ENCODE measurements at places on chromosomes 1 and 21.
A peak's percentile ranks its signal among the peaks of the same experiment; 100 is the strongest.

GRCh38 chr1:244422174-244422573 lies 29.5 kb downstream of the ADSS2 start:
- peaks cover 8% of the 10 kb centered on the region for H3K4me1 ChIP-seq
- peaks cover 92% of the 10 kb centered on the region for H3K36me3 ChIP-seq
- H3K4me3 ChIP-seq, result no peak overlapping the region
- no peak for DNase-seq
- no peak overlapping the region for H3K27ac ChIP-seq

- H3K4me3 ChIP-seq, result no peak overlapping the region
- no peak overlapping the region for H3K27ac ChIP-seq
- H3K36me3 ChIP-seq, result no peaks in the 10 kb centered on the region
Measured at GRCh38 chr1:81525085-81525484, 275.6 kb upstream of the ADGRL2 start.

DNA sequence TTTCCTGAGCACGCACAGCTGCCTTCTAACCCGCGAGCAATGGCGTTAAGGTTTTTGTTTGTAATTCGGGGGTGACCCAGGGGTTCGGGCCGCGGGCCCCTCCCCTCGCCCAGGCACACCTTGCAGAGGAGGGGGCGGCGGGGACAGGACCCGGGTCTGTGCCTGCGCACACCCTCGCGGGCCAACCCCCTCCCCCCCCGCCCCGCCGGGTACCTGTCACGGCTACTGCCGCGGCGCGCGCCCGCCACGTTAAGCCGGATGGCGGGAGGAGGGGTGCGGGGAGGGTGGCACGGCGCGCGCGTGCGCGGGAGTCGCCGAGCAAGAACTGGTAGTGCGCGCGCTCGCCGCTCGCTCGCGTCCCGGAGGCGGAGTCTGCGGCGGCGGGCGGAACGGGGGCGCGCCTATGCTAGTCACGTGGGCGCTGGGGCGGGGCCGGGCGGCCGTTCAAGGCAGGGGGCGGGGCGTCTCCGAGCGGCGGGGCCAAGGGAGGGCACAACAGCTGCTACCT lies at the start of gene TPTE:
TPTE (plus strand) TSS at position 493 of the 508 bp plus-strand sequence. CDS start 17,141 bp downstream, outside the sequence.
- DNase-seq, result no peak
- peaks cover 6% of the 10 kb centered on the region for H3K36me3 ChIP-seq
- no peak within 1 kb of the TSS for H3K4me3 ChIP-seq

DNA sequence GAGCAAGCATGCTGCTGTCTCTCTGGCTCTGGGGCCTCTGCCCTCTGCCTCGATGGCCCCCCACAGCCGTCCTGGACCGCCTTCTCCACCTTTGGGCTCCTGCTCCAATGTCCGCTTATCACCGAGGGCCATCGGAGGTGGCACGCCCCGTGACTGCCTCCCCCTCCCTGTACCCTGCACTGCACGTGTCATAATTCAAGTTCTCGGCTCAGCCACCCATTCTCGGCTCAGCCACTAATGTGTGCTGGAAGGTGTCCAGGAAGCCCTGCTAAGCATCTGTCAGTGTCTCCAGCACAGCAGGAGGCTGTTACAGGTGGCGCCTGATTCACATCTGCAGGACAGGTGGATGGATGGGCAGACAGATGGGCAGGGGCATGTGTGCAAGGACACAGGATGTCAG lies 45.5 kb downstream of the TP73 start:
- DNase-seq, result no peak
- no peak overlapping the region for H3K27ac ChIP-seq
- H3K4me1 ChIP-seq, result peaks cover 5% of the 10 kb centered on the region
- no peaks in the 10 kb centered on the region for H3K36me3 ChIP-seq

DNA sequence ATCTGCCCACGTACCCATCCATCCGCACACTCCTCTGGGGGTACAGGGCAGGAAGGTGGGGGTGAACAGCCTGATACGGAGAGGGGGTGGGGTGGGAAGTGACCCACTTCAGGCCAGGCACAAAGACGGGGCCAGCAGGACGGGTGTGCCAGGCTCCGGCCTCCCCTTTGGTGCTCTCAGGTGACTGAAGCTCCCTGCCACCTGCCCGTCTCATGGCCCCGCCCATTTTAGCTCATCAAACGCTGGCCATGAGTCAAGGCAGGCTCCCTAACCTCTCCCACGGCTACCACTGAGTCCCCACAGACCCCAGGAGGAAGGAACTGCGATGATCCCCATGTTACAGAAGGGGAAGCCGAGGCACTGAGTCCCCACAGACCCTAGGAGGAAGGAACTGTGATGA lies 109.6 kb downstream of the CRYAA start:
- peaks cover 5% of the 10 kb centered on the region for H3K4me1 ChIP-seq
- no peaks in the 10 kb centered on the region for H3K36me3 ChIP-seq
- H3K4me3 ChIP-seq, result no peak overlapping the region
- H3K27me3 ChIP-seq, result peaks cover 17% of the 10 kb centered on the region
- no peak for DNase-seq

DNA sequence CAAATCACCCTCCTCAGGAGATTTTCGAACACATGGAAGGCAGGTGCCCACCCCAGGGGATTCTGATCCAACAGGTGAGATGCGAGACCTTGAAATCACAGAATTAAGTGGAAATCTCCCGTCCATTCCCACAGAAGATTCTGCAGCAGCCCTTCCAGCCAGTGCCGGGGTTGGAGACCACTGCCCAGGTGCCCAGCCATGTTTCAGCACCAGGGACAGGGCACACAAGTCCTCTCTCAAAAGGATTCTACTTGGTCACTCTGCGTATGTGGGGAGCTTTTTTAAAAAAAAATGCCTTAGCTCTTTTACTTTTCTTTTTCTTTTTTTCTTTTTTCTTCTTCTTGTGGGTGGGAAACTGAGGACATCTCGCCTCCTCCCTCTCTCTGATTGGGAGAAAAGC lies 80.7 kb downstream of the VWA5B1 start:
- H3K27me3 ChIP-seq, result peaks cover 65% of the 10 kb centered on the region
- no peaks in the 10 kb centered on the region for H3K36me3 ChIP-seq
- H3K27ac ChIP-seq, result no peak overlapping the region
- H3K4me3 ChIP-seq, result no peak overlapping the region
- peak; percentile 6 for DNase-seq
- H3K4me1 ChIP-seq, result peaks cover 14% of the 10 kb centered on the region

DNA sequence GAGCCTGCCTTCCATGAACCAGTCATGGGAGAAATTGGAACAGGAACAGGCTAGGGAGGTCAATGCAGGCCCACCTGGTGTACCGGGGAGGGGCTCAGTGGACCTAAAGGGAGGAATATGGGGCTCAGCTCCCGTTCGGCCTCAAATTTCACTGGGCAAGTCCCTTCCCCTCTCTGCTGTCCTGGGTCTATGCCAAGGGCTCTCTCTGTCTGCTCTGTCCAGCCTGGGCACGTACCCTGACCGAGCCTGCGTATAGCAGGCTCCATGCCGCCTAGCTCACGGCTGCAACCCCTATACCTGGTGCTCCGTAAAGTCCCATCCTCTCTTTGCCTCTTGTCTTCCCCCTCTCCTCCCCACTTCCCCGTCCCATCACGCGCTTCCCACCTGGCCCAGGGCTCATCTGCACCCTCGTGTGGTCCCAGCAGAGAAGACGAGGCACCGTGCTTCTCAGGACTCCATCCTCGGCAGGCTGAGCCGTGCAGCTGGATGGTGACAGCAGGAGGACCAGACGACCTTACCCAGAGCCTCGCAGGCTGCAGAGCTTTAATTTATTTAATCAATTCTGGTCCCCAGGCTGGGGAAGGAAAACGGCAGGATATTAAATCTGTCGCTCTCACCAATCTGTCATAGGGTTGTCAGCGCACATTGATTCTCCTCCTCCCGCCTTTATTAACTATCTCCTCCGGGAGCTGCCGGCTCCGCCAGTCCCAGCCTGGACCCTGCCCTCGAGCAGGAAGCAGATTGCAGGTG lies 25.0 kb upstream of the DISP3 start:
- H3K27me3 ChIP-seq, result no peaks in the 10 kb centered on the region
- no peak overlapping the region for H3K27ac ChIP-seq
- no peak overlapping the region for H3K4me3 ChIP-seq

- peaks cover 4% of the 10 kb centered on the region for H3K27me3 ChIP-seq
- no peak overlapping the region for H3K4me3 ChIP-seq
- H3K4me1 ChIP-seq, result no peaks in the 10 kb centered on the region
- no peak for DNase-seq
- H3K36me3 ChIP-seq, result no peaks in the 10 kb centered on the region
- H3K27ac ChIP-seq, result no peak overlapping the region
Measured at GRCh38 chr1:75677443-75677842, 47.1 kb upstream of the ACADM start.

- H3K36me3 ChIP-seq, result no peaks in the 10 kb centered on the region
- no peak overlapping the region for H3K4me3 ChIP-seq
- peaks cover 15% of the 10 kb centered on the region for H3K4me1 ChIP-seq
- DNase-seq, result no peak
Measured at GRCh38 chr1:232622378-232622777, 7.6 kb downstream of the SIPA1L2 start.

DNA sequence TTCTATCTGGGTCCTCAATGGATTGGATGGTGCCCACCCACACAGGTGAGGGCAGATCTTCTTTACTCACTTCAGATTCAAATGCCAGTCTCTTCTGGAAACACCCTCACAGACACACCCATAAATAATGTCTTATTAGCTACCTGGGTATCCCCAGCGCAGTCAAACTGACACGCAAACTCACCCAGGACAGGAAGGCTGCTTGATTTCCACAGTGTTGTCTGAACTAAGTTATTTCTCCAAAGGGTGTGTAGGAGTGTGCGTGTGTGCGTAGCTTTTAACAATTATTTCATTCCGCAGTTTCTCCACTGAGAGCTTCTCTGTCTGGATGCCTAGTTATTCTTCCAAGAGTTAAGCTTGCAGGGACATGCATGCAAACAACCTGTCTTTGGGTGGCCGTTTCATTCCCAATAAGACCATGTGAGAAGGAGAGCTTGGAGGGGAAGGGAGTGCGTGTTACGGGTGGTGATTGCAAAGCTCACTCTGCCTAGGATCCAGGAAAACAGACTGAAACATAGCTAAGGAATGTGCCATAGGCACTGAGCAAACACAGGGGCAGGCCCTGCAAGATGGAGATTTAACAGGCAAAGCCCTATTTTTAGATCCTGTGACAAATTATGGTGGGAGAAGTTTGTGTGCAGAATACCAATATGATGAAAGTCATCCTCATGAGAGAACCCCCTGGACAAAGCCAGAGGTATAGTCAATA lies 269.7 kb downstream of the DYRK1A start:
- no peak overlapping the region for H3K27ac ChIP-seq
- H3K27me3 ChIP-seq, result peaks cover 39% of the 10 kb centered on the region
- no peak for DNase-seq
- H3K4me3 ChIP-seq, result no peak overlapping the region
- no peaks in the 10 kb centered on the region for H3K4me1 ChIP-seq
- H3K36me3 ChIP-seq, result no peaks in the 10 kb centered on the region

GRCh38 chr1:37149296-37149695 lies 115.0 kb upstream of the GRIK3 start:
- no peaks in the 10 kb centered on the region for H3K36me3 ChIP-seq
- no peak overlapping the region for H3K4me3 ChIP-seq
- no peaks in the 10 kb centered on the region for H3K4me1 ChIP-seq

GRCh38 chr1:84653130-84653677 lies 37.1 kb downstream of the SSX2IP start:
- no peak for DNase-seq
- H3K27me3 ChIP-seq, result no peaks in the 10 kb centered on the region
- H3K4me3 ChIP-seq, result no peak overlapping the region
- peaks cover 65% of the 10 kb centered on the region for H3K36me3 ChIP-seq

GRCh38 chr1:48200166-48200900 lies 22.2 kb upstream of the SLC5A9 start:
- no peak overlapping the region for H3K27ac ChIP-seq
- no peak for DNase-seq
- peaks cover 12% of the 10 kb centered on the region for H3K27me3 ChIP-seq
- H3K4me3 ChIP-seq, result no peak overlapping the region

DNA sequence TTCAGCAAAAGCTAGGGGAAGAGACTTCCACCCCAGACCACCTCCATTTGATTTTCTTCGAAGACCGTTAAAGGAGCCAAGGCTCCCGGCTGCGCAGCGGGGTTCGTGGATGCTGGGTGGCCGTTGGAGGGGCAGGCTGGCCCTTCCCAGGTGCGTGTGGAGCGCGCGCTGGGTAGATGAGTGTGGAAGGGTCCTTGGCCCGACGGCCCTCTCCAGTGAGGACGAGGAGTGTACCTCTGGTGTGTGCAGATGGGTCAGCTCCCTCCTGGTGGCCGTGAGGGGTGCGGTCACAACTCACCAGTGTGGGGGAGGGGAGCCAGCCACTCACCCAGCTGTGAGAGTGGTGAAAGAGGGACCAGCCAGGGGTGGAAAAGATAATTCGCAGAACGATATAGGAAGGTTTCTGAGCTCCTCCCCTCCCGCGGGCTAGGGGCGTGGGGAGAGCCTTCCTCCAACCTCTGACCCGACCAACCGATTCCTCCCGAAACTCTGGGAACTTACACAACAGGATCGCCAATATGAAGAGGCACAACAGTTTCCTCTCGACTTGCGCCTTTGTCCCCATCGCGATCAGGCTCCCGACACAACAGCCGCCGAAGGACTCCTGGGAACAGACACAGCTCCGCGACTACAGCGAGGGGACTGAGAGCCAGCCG lies at the start of gene F11R:
F11R (minus strand) TSS at position 644 of the 656 bp plus-strand sequence; CDS start at position 565, 79 bp downstream.
- H3K4me1 ChIP-seq, result peaks cover 46% of the 10 kb centered on the region
- peak within 1 kb of the TSS; percentile 86 for H3K4me3 ChIP-seq
- no peaks in the 10 kb centered on the region for H3K27me3 ChIP-seq

DNA sequence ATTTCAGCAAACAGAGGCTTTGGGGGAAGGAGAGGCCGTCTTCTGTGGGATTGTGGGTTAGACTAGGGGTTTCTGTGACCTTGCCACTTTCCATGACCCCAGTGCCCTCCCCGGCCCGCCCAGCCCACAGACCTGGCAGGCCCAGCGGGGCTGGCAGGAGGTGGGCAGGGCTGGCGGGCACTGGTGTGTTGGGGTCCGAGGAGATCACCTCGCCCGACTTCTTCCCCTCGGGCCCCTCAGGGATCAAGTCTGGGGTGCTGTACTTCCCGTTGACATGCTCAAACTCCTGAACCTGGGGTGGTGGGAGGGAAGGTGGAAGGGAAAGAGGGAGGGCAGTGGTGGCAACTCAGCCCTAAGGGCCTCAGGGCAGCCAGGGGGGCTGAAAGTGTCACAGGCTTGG lies 56.3 kb downstream of the CHD5 start:
- H3K27me3 ChIP-seq, result peaks cover 9% of the 10 kb centered on the region
- no peaks in the 10 kb centered on the region for H3K36me3 ChIP-seq
- no peak overlapping the region for H3K4me3 ChIP-seq
- DNase-seq, result no peak

DNA sequence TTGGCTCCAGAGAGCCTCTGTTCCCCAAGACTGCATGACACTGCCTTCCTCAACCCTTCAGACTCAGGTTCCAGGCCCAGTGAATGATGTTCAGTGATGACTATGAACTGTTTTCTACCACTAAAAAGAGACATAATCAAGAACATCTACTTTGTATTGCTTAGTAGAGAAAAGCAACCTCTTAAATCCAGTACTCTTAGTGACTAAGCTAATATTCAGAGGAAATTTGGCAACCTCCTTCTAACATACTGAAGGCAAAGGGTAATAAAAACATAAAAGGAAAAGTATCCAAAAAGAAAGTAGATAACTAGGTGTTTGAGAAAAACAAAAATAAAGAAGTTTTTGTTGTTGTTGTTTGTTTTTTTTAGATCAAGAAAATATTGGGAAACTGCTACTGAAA lies 153.3 kb upstream of the RUNX1 start:
- no peaks in the 10 kb centered on the region for H3K27me3 ChIP-seq
- H3K27ac ChIP-seq, result no peak overlapping the region
- DNase-seq, result no peak
- H3K4me1 ChIP-seq, result peaks cover 63% of the 10 kb centered on the region

All from activated T-cell treated with anti-CD3 and anti-CD28 coated beads, Interleukin-2, amount 50 U/mL, for 24 hours (primary cell).